Calu3 (cell line): ENCODE measurements at places on chromosomes 5 and 9.

- no peak for DNase-seq
Observed at GRCh38 chr9:78781681-78782080, 484.8 kb downstream of the PSAT1 start.

DNA sequence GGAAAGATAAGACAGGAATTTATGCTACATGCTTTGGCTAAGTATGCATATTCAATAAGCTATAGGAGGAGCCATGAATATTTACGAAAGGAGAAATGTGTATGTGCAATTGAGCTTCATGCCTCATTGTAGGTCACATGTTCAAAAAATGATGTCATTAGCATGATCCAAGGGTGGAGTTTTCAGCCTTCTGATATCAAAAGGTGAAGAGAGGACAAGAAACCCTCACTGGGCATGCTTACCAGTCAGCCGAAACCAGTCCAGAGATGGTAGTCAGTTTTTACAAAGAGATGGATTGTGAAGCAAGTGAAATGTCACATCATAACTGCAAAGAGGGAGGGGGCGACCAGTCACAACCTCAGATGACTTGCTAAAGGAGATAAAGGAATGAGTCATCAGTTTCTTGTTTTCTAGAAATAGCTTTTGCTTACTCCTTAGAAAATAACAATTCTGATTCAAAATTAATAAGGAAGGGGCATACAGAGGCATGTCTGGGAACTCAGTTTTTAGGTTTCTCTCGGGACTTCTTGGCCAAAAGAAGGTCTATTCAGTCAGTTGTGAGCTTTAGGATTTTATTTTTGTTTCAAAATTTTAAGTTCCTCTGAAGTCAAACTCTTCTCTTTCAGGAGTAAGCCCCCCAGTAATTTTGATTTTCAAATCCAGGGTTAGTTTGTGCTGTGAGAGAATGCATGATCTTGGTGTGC, 1067.8 kb upstream of the EDIL3 start:
- DNase-seq: no peak

- no peak for DNase-seq
Observed at GRCh38 chr9:15243081-15243480, 63.9 kb downstream of the TTC39B start.

DNA sequence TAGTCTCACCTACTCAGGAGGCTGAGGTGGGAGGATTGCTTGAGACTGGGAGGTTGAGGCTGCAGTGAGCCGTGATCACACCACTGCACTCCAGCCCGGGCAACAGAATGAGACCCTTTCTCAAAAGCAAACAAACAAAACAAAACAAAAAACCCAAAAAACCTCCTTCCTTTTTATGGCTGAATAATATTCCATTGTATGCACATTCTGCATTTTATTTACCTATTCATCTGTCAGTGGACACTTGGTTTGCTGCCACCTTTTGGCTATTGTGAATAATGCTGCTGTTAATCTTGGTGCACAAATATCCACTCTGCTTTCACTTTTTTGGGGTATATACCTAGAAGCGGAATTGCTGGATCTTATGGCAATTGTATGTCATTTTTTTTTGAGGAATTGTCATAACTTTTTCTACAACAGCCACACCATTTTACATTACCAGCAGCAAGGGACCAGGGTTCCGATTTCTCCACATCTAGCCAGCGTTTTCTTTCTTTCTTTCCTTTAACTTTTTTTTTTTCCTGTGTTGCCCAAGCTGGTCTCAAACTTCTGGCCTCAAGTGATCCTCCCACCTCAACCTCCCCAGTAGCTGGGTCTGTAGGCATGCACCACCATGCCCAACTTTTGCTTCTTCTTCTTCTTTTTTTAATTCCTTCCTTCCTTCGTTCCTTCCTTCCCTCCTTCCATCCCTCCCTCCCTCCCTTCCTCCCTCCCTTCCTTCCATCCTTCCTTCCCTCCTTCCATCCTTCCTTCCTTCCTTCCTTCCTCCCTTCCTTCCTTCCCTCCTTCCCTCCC, 30.6 kb downstream of the NKX2-5 start:
- DNase-seq: peak; percentile 33

GRCh38 chr5:89697581-89697980, 712.0 kb downstream of the CETN3 start:
- DNase-seq: no peak

DNA sequence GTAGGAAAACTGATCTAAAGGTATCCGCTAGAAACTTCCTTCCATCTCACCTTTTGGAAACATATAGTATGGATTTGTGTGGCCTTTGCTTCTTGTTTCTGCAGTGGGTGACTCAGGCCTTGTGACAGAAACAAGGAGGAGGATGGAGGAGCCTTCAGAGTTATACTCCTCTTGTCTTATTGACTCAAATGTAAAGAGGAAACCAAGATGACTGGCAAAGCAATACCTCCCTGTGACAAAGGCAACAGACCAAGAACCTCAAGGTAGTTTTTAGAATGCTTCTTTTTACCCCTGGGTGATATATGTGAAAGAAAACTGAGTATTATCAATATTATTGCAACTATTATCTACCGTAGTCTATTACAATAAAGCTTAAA, 123.3 kb upstream of the SLIT3 start:
- DNase-seq: no peak

DNA sequence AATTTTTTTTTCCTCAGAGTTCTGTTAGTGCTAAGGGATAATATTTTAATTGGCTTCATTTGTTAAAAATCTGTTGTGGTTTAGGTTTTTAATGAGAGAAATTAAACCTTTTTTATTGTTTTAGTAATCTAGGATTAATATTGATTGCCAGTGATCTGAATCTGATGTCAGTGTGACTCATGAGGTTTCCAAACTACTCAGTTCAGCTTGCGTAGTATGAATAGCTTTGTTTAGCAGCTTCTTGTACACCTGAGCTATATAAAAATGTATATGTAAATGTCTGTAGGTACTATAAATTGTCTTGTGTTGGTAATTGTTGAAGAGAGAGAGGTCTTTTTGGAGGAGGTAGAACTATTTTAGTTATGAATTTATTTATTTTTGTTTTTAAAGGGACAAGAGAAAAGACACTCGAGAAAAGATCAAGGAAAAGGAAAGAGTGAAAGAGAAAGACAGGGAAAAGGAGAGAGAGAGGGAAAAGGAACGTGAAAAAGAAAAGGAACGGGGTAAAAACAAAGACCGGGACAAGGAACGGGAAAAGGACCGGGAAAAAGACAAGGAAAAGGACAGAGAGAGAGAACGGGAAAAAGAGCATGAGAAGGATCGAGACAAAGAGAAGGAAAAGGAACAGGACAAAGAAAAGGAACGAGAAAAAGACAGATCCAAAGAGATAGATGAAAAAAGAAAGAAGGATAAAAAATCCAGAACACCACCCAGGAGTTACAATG, 26.3 kb downstream of the SREK1 start:
- DNase-seq: no peak

GRCh38 chr9:75064307-75065025, 23.5 kb downstream of the NMRK1 start:
- DNase-seq: no peak

GRCh38 chr5:4576908-4577307, 563.2 kb upstream of the ADAMTS16 start:
- DNase-seq: no peak

DNA sequence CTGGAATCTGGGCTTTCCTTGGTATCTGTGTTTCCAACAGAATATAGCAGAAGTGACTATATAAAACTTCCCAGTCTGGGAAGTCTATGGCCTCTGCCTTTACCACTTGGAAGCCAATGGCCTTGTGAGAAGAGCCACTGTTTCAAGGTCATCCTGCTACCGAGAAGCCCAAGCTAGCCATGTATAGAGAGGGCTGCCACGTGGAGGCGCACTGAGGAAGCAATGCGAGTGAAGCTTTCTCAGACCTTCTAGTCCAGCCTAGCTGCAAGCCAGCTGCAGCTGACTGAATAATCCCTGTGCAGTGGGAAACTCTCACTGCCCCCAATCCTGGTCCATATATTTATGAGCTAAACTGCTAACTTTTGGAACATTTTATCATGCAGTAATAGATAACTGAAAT, 661.8 kb upstream of the RIOK2 start:
- DNase-seq: no peak

DNA sequence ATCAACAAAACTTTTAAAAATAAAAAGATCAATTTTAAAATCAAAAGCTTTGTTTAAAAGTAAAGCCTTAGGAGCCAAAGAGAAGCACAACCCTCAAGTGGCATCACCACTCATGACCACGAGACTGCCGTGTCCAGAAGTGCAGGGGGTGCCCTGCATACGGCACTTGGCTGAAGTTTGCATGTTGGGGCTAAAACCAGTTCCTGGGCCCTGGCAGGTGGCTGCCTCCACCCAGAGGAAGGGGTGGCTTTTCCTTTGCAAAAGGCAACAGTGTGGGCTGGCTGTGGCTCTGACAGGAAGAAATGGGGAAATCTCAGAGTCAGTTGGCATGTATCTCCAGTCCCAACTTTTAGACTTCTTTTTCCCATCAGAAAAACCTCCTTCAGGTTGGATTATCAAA, 15.3 kb downstream of the TRMO start:
- DNase-seq: no peak

DNA sequence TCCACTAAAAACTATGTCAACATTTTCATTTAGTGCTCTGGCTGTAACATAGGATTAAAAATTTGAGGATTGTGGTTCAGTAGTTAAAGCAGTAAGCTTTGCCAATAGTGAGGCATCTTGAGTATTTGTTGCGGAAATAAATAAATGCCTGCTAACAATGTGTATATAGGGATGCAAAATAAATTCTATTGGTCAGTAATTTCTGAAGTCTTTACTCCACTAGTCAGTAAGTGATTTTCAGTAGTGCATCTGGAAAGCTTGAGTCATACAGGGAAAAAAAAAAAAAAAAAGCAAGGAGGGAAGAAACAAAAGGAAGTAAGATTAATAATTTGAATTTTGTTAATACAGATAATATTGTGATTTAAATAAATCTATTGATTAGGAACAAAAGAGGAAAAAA, 21.0 kb downstream of the NIPBL start:
- DNase-seq: no peak

- peak; percentile 57 for DNase-seq
Observed at GRCh38 chr5:5141625-5142525, 1.7 kb downstream of the ADAMTS16 start.

GRCh38 chr5:4540375-4541173, 599.6 kb upstream of the ADAMTS16 start:
- no peak for DNase-seq

DNA sequence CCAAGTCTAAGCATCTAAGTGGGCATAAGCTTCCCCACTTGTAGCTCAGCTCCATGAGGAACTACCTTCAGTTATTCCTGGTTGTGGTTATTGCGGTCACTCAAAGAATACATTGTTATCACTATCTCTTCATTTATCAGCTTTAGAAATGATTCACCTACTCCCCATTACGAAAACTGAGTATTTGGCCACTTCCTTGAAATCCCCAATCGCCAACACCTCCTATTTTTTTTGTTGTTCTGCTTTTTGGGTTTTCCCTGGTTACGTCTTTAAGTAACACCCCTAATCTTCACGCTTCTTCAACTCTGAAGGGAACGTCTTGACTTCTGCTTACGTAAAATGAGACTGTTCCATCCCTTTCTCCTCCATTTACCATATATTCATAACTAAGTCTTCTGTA, 20.7 kb downstream of the MAPK9 start:
- DNase-seq: no peak

GRCh38 chr5:179130101-179130681, 70.0 kb downstream of the ZNF354C start:
- DNase-seq: no peak

DNA sequence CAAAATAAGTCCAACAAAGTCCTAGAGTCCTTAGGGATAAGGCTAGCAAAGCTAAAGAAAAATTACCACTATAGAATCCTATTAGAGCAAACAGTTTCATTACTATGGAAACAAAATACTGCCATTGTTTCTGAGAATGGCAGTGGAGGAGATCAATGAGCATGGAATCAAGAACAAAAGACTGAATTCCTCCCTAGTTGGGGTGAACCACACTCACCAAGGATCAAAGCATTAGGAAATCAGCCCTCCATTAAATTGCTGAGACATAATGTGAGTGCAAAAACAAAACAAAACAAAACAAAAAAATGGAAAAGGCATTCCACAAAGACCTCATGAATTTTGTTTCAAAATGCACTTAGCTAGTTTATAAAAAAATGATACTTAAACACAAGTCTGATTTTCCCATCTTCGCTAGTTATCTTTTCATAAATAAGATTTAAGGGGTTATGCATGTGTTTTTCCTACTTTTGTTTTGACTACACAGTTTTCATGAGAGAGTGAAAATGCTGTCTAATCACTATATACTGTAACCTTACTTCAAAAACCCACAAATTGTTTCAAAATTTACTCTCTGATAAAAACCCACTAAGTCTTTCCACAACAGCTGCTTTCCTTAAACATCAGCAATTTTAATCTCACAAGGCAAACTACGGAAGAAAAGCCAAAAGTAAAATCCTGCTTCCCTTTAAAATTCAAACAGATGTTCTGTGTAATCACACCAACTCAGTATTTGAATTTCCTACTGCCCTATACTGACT, 9.7 kb downstream of the SERINC5 start:
- DNase-seq: no peak

GRCh38 chr5:76332102-76332501, 71.0 kb upstream of the IQGAP2 start:
- peak; percentile 14 for DNase-seq

DNA sequence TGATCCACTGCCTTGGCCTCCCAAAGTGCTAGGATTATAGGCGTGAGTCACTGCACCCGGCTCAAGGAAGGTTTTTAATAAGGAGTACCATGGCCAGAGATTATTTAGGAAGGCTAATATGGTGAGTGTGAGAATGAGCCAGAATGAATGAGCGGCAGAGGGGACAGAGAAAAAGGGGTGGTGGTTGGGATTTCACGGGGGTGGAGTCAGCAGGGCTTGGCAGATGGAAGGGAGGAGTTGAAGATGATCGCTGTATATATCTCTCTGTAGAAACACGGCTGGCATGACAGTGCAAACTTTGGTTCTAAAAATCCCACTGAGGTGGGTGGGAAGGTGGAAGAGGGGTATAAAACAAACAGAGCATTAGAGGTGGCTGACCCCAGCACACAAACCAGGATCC, 176.7 kb upstream of the TBC1D2 start:
- no peak for DNase-seq

DNA sequence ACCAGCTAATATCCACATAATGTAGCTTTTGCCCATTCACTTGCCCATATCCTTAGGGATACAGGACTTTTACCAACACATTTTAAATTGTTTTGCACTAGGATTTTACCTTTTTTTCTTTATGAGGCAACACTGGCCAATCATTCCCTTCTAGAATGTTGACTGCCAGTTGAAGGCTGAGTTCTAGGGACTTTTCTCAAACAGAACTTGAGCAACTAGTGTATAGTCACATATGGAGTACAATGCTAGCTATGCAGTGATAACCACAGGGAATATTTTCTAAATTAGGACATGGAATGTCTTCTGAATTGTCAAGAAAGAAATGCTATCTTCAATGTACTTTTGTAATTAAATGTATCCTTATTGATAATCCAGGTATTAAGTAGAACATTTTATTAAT, 133.6 kb downstream of the OXCT1 start:
- no peak for DNase-seq

- DNase-seq: no peak
Observed at GRCh38 chr5:9954869-9955268, 294.8 kb downstream of the ATPSCKMT start.
